Neural progenitor cell (in vitro differentiated cells): ENCODE measurements at places on chromosomes 5 and 9.

- H3K4me1 ChIP-seq = peaks cover 21% of the 10 kb centered on the region
- DNase-seq = peak; percentile 62
- H3K36me3 ChIP-seq = no peaks in the 10 kb centered on the region
- peaks cover 61% of the 10 kb centered on the region for H3K27me3 ChIP-seq
- peak overlapping the region; percentile 84 for H3K4me3 ChIP-seq
Measured at GRCh38 chr5:11903121-11903613, 1.1 kb downstream of the CTNND2 start.

DNA sequence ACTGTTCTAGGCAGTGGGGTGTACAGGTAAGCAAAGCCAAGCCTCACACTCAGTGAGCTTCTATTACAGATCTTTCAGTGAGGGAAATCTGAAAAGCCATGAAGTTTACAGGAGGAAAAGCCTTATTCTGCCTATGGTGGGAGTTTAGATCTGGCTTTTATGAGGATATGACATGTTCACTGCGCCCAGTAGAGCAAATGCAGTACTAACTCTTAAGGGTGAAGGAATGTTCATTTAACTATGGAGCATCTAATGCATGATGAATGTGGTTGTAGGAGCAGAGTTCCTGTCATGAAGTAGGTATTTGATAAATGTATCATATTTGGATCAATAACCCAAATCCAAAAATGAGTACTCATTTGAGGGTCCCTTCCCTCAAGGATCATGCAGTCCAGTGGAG is 230.2 kb upstream of the PAPPA start:
- no peak overlapping the region for H3K4me3 ChIP-seq
- H3K27ac ChIP-seq = no peak overlapping the region
- H3K27me3 ChIP-seq = no peaks in the 10 kb centered on the region
- no peak for DNase-seq
- no peaks in the 10 kb centered on the region for H3K36me3 ChIP-seq
- no peaks in the 10 kb centered on the region for H3K4me1 ChIP-seq

DNA sequence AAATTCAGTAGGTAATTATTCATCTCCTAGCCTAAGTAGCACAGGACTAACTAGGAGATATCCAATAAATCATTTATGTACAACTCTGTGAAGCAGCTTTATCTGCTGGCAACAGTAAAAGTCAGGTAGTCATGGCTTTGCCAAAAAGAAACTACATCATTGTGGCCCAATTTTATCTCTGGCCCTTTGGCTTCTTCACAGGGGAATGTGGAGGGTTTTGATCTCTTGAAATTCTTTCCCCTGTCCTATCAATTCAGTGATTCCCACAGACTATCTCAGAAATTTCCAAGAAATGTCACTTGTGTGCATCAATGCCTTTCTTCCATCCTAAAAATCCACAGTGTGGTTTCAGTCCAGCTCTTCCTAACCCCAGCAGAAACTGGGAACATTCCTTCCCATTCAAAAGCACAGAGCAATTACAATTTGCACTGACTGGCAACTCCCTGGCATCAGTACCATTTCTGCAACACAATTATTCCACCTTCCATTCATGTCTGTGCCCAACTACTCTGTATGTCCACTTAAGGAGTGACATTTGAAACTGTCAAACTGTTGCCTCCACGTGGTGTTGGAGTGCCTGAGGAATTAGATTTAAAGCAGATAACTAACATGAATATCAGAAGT is 6.6 kb downstream of the CDC14B start:
- peaks cover 26% of the 10 kb centered on the region for H3K4me1 ChIP-seq
- no peak for DNase-seq
- no peak overlapping the region for H3K4me3 ChIP-seq
- peaks cover 14% of the 10 kb centered on the region for H3K27me3 ChIP-seq
- no peak overlapping the region for H3K27ac ChIP-seq

DNA sequence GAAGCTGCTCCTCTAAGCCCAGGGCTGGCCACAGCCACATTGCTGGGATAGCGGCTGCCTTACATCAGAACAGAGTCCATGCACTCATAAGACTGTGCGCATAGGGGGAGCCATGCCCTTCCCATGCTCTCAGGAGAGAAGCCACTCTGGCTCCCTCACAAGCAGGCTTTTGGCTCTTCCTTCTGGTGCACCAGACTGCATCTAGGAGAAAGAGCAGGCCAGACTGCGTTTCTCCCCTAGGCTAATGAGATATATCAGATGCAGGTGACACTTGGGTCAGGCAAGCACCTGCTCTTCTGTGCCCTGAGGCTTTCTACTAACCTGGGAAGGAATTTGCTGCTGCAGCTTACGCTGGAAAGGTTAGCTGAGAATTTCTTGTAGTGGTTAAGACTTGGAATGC is 43.2 kb upstream of the BRINP1 start:
- no peak overlapping the region for H3K27ac ChIP-seq
- peak; percentile 31 for DNase-seq
- no peaks in the 10 kb centered on the region for H3K36me3 ChIP-seq
- no peaks in the 10 kb centered on the region for H3K27me3 ChIP-seq
- H3K4me3 ChIP-seq = no peak overlapping the region
- no peaks in the 10 kb centered on the region for H3K4me1 ChIP-seq

- DNase-seq = no peak
- H3K4me1 ChIP-seq = no peaks in the 10 kb centered on the region
- no peaks in the 10 kb centered on the region for H3K27me3 ChIP-seq
- no peaks in the 10 kb centered on the region for H3K36me3 ChIP-seq
- no peak overlapping the region for H3K4me3 ChIP-seq
Measured at GRCh38 chr5:75433814-75434506, 77.5 kb downstream of the CERT1 start.

DNA sequence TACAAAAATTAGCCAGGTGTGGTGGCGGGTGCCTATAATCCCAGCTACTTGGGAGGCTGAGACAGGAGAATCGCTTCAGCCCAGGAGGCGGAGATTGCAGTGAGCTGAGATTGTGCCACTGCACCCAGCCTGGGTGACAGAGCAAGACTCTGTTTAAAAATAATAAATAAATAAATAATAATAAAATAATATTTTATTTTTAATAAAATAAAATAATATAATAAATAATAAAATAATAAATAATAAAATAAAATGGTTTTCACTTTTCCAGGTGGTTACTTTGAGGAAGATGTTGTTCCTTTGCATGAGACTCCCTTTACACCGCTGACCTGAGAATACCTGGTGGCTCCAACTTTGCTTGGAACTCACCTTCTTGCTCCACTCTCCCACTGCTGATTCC is 82.8 kb downstream of the RCL1 start:
- H3K4me1 ChIP-seq = no peaks in the 10 kb centered on the region
- DNase-seq = no peak
- no peaks in the 10 kb centered on the region for H3K36me3 ChIP-seq
- no peak overlapping the region for H3K27ac ChIP-seq
- no peak overlapping the region for H3K4me3 ChIP-seq
